ENCODE measurements at places on chromosomes 6 and 20.

- no peak for DNase-seq
These were observed 16.1 kb upstream of the CALHM6 start for GRCh38 chr6:116445102-116445501.

GRCh38 chr6:52180787-52181558 is 5.2 kb upstream of the IL17A start:
- no peak for DNase-seq

GRCh38 chr6:12189661-12190060 is 100.5 kb upstream of the EDN1 start:
- no peak for DNase-seq

GRCh38 chr20:38873050-38873581 is 53.1 kb upstream of the FAM83D start:
- DNase-seq = no peak

GRCh38 chr6:45920819-45921511 is 94.7 kb downstream of the CLIC5 start:
- no peak for DNase-seq
